CD4-positive, alpha-beta T cell treated with Interleukin-15 for 4 hours (primary cell): ENCODE measurements at places on chromosomes 2 and 18.

DNA sequence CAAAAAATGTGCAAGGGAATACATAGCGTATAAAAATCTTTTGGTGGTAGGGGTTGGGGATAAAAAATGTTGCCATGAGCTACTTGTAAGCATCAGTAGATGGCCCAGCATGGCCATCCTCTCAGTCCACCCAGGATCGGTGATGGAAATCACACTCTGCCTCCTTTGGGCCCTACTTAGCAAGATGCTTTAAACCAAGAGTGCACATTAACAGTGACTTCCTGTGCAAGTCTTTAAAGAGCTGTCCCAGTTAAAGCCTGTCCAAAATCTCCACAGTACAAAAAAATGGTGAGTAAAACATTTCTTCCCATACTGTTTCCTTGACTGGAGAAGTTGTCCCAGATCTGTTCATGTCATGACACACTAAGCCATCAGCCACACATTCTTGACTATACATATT lies 18.0 kb downstream of the ANKRD44 start:
- DNase-seq = no peak

- no peak for DNase-seq
Observed at GRCh38 chr2:217035967-217036366, 176.1 kb upstream of the TNP1 start.

DNA sequence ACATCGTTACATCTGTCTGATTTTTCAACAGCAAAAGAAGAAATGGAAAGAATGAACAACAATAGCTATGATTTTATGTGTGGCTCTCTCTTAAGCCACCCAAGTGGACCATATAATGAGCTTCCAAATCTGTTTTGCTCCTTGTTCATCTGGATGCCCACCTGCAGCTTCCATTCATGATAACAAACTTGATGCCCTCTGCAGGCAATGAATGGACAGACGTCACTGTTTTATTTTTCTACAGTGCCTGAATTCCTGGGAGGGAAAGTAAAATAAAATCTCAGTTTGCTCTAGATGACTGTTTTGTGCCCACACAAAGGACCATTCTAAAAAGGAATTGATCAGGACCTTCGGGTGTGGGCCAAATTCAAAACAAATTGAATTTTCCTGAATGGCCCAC lies 5.0 kb downstream of the MREG start:
- no peak for DNase-seq

DNA sequence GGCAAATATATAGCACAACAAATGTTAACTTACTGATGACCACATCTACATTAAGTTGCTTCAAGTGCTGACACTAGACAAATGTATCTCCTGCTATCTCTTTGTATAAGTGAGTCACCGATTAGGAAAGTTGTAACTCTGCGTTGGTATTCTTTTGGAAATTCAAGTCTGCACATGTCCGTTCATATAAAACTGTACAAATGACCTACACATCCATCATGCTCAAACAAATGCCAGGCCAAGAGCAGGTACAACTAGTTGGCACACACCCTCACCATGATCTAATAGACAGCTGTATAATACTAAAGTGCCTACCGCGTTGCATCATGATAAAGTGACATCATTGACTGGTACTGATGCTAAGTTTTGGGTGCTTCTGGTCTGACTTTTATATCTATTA lies 141.1 kb downstream of the RBMS1 start:
- DNase-seq = no peak

GRCh38 chr2:77325395-77325794 lies 196.8 kb downstream of the LRRTM4 start:
- DNase-seq = no peak

DNA sequence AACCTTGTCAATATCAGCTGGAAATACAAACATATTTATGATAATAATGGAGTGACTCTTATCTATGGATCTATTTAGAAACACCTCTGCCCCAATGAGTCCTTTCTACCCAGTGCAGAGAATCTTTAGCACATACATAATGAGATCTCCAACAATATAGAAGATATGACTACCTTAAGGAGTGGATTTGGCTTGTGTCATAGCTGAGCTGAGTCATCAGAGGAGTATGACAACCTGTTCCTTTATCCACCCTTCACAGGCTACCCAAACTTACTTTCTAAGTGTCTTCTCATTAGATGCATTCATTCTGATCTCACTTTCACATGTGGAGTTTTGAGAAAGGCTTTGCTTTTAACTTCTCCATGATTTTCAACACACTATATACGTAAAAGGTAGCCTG lies 1218.9 kb downstream of the DSC3 start:
- DNase-seq = no peak

DNA sequence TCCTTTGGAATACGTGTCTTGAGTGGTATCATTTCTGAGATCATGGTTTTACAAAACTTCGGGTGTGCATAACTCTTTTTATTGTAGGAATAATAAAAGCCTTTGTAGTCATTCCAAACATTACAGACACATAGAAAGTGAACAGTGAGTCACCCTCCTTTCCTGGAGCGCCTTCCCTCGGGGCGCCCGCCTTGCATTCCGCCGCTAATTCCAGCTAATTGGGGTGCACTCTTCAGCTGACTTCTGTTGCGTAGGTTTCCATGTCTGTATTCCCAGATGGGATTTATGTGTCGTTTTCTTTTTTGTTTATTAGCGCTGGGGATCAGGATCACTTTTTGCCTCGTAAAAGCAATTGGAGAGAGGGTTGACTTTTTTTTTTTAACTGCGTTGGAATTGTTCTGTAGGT lies 18.7 kb downstream of the SH3BP4 start:
- no peak for DNase-seq

- DNase-seq = no peak
Observed at GRCh38 chr2:141692829-141693228, 438.0 kb downstream of the LRP1B start.

GRCh38 chr2:20040489-20041172 lies 10.8 kb downstream of the LAPTM4A start:
- DNase-seq = no peak

- no peak for DNase-seq
Observed at GRCh38 chr2:17583646-17584045, 43.1 kb downstream of the VSNL1 start.

DNA sequence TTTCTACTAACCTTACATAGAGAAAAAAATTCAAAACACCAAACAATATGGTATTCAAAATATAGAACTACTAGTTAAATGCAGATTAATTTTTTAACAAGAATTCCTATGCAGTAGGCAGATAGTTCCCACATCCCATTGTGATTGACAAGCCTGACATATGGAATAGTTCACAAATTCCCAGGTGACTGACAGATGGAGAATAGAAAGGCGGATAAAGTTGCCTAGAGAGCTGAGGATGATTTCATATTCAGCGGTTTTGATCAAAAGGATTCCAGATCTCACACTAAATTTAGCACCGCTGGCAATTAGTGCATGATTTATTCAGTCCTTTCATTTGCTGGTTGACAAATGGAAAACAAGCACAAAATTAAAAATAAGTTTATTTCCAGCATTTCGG lies 733.7 kb upstream of the POU3F3 start:
- no peak for DNase-seq

DNA sequence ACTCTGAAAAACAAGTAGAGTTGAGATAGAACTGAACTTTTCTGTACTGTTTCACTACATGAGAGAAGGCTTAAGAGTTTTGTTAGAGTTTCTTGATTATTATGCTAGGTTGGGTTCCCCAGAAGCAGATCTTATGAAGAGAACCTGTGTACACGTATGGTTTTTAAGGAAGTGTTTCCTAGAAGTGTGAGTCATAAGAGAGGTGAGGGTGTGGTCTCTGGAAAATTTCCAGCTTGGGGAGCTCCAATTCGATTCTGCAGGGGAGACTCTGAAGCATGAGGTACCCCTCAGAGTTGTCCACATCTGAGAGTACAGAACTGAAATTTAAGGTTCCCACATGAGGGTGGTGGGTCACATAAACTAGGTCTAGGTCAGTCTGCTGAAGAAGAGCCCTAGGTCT lies 83.3 kb upstream of the MAP2 start:
- no peak for DNase-seq

GRCh38 chr18:47184419-47185050 lies 8.4 kb upstream of the IER3IP1 start:
- DNase-seq = no peak

- no peak for DNase-seq
Observed at GRCh38 chr18:62587689-62588088, 64.9 kb downstream of the ZCCHC2 start.

- DNase-seq = no peak
Observed at GRCh38 chr18:78128004-78128403, 851.6 kb upstream of the SALL3 start.

DNA sequence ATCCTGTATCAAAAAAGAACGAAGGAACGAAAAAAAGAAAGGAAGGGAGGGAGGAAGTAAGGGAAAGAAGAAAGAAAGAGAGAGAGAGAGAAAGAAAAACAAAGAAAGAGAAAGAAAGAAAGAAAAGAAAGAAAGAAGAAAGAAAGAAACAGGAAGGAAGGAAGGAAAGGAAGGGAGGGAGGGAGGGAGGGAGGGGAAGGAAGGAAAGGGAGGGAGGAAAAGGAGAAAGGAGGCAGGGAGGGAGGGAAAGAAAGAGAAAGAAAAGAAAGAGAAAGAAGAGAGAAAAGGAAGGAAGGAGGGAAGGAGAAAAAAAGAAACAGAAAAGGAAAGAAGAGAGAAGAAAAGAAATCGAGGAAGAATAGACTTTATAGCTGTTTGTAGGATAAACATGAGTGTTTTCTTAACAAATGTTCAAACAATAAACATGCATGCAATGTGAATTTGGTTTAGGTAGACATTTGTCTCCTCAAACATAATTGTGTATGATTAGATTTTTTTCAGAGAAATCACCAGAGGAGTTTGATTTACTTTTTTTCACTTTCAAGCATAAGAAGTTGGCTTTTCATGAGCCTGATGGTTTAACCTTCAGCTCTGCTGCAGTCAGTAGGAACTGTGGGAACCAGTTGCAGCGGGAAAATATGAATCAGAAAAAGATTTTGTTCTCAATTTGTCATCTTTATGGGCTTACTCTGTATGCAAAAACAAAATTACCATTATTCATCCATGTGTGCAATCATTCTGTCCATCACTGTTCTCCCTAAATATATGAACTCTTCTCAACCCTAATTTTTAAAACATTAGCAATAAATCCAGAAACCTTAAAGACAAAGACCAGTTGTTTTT lies 71.6 kb downstream of the PRKRA start:
- no peak for DNase-seq

- DNase-seq = no peak
Observed at GRCh38 chr2:44964752-44965236, 23.3 kb downstream of the SIX3 start.

- no peak for DNase-seq
Observed at GRCh38 chr2:72414137-72414760, 266.6 kb upstream of the CYP26B1 start.

DNA sequence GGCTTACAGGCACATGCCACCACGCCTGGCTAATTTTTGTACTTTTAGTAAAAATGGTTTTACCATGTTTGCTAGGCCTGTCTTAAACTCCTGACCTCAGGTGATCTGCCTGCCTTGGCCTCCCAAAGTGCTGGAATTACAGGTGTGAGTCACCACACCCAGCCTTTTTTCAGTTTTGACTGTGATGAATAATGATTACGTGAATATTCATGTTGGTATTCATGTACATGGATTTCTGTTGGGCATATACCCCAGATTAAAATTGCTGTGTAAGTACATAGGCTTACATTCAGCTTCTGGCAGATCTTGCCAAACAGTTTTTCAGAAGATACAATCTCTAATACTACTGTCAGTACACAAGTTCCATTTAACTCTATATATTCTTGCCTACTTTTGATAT lies 20.9 kb downstream of the SLC39A10 start:
- DNase-seq = no peak
